Left kidney (tissue), 8 donors: ENCODE measurements at places on chromosomes 5 and 9. TPM values are rescaled to one million over a fixed set of nuclear protein-coding genes. Genes with fewer than 3 reads are reported as not detected.

SV2C gene
- 0.08 TPM for polyA plus RNA-seq

MARCOL gene
- polyA plus RNA-seq, result not detected

CCDC192 gene
- 1.5 TPM for polyA plus RNA-seq

HTR1A gene
- not detected for polyA plus RNA-seq

PCDHA1 gene
- polyA plus RNA-seq, result not detected

FST gene
- 34.1 TPM for polyA plus RNA-seq

IL33 gene
- 7.3 TPM for polyA plus RNA-seq

CATSPER3 gene
- polyA plus RNA-seq, result 1.7 TPM
